Right lobe of liver (tissue), 6 donors: ENCODE measurements at places on chromosomes 3 and 15. TPM values are rescaled to one million over a fixed set of nuclear protein-coding genes. Genes with fewer than 3 reads are reported as not detected.

DNA sequence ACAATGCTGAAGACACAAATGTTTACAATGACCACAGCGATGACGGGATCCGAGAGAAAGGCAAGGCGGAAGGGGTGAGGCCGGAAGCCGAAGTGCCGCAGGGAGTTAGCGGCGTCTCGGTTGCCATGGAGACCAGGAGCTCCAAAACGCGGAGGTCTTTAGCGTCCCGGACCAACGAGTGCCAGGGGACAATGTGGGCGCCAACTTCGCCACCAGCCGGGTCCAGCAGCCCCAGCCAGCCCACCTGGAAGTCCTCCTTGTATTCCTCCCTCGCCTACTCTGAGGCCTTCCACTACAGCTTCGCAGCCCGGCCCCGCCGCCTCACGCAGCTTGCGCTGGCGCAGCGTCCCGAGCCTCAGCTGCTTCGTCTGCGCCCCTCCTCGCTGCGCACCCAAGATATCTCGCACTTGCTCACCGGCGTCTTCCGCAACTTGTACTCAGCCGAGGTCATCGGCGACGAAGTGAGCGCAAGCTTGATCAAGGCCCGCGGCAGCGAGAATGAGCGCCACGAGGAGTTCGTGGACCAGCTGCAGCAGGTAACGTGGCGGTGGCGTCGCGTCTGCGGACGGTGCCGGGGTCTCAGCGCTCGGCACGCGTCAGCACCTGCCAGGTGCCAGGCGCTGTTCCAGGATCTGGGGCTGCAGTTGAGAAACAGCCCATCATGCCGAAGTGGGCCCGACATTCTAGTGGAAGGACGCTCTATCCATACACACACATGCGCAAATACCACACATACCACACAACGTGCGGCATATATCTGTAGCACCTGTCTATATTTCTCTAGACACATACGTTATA, at the start of gene DLEC1:
Gene DLEC1 (plus strand): TSS at position 108 of the 798 bp plus-strand sequence. CDS start 18 bp downstream, at position 126.
- no peaks in the 10 kb centered on the region for H3K27me3 ChIP-seq
- peak; percentile 65 for DNase-seq
- no peaks in the 10 kb centered on the region for H3K36me3 ChIP-seq
- H3K4me3 ChIP-seq = peak within 1 kb of the TSS; percentile 39
- H3K27ac ChIP-seq = no peak within 1 kb of the TSS
- no peaks in the 10 kb centered on the region for H3K4me1 ChIP-seq

GRCh38 chr3:155753038-155753639, 8.3 kb upstream of the PLCH1 start:
- no peak for DNase-seq
- no peaks in the 10 kb centered on the region for H3K27me3 ChIP-seq
- H3K36me3 ChIP-seq = no peaks in the 10 kb centered on the region
- no peaks in the 10 kb centered on the region for H3K4me1 ChIP-seq
- H3K27ac ChIP-seq = no peak overlapping the region

- H3K27me3 ChIP-seq = no peaks in the 10 kb centered on the region
- no peaks in the 10 kb centered on the region for H3K4me1 ChIP-seq
- H3K4me3 ChIP-seq = no peak overlapping the region
These were observed 24.4 kb downstream of the AVEN start for GRCh38 chr15:34014556-34014955.

DNA sequence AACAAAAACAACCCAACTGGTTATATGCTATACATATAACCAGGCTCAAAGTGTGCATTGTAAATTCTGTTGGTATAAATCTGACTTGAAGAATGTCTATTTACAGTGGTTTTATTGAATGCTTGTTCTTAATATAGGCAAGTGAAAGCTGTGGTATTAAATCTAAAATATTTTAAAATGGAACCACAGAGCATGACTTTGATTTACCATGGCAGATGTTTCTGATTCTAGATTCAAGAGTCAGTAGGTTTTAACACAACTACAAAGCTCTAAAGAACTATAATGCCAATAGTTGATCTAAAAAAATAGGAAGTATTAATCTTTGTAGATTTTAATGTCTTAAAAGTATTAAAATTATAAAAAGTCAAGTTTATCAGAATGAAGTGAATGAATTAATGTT, 141.9 kb upstream of the PLSCR5 start:
- H3K4me3 ChIP-seq = no peak overlapping the region
- H3K4me1 ChIP-seq = no peaks in the 10 kb centered on the region
- H3K27me3 ChIP-seq = no peaks in the 10 kb centered on the region

- H3K27ac ChIP-seq = peak overlapping the region; percentile 37
- H3K27me3 ChIP-seq = no peaks in the 10 kb centered on the region
- no peaks in the 10 kb centered on the region for H3K36me3 ChIP-seq
- peaks cover 5% of the 10 kb centered on the region for H3K4me1 ChIP-seq
These were observed 60.1 kb downstream of the MBNL1 start for GRCh38 chr3:152328841-152329240.

- H3K27ac ChIP-seq = no peak overlapping the region
- no peaks in the 10 kb centered on the region for H3K27me3 ChIP-seq
- no peaks in the 10 kb centered on the region for H3K4me1 ChIP-seq
- no peak for DNase-seq
- no peak overlapping the region for H3K4me3 ChIP-seq
These were observed 47.1 kb downstream of the CHD2 start for GRCh38 chr15:92947071-92947730.

- no peaks in the 10 kb centered on the region for H3K27me3 ChIP-seq
- no peaks in the 10 kb centered on the region for H3K36me3 ChIP-seq
- no peak for DNase-seq
- no peak overlapping the region for H3K27ac ChIP-seq
- H3K4me3 ChIP-seq = no peak overlapping the region
- no peaks in the 10 kb centered on the region for H3K4me1 ChIP-seq
These were observed 106.1 kb upstream of the RGMA start for GRCh38 chr15:93195109-93195508.

DNA sequence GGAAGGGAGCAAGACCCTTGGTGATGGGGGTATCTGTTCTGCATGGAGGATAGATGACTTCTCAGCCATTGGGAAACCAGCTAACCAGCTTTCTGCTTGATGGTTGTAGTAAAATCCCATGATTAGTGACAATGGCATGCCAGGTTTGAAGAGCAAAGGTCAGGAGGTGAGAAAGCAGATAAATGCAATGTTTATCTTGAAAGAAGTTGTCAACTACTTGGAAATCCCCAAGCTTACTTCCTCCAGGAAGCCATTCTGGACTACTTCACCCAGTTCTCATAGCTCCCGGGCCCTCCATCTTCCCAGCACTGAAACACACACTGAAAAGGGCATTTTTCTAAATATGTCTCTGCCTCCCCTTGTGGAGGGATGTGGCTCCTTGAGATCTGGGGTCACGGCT, 51.3 kb downstream of the SMAD3 start:
- H3K36me3 ChIP-seq = no peaks in the 10 kb centered on the region
- no peak overlapping the region for H3K4me3 ChIP-seq
- DNase-seq = no peak
- H3K4me1 ChIP-seq = peaks cover 2% of the 10 kb centered on the region
- H3K27me3 ChIP-seq = no peaks in the 10 kb centered on the region
- no peak overlapping the region for H3K27ac ChIP-seq

GRCh38 chr15:40163657-40164416, 3.0 kb downstream of the BUB1B start:
- H3K27ac ChIP-seq = no peak overlapping the region
- no peaks in the 10 kb centered on the region for H3K27me3 ChIP-seq
- no peak for DNase-seq
- H3K4me1 ChIP-seq = no peaks in the 10 kb centered on the region
- H3K4me3 ChIP-seq = no peak overlapping the region

DNA sequence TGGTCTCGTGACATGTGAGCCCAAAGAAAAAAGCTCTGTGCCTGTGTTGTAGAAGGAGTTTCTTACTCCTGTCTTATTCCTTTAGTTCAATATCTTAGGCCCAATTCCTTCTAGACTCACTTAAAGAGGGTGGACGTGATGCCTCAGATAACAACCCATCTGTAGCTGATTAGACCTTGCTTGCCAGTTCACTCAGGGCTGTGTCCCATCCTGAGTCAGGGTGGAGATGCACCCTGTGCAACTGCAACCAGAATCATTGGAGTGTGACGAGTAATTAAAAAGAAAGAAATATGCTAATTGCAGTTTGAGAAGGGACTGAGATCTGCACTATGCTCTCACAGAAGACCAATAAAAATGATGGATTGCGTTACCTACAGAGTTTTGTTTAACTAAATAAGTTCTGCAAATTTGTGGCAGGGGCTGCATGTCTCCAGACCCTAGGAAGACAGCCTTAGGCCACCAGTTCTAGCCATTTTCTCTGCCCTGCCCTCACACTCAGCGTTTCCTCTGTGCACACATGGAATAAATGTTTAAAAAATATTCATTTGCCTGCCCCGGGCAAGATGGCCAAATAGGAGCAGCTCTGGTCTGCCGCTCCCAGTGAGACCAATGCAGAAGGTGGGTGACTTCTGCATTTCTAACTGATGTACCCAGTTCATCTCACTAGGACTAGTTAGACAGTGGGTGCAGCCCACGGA, 83.0 kb downstream of the MOBP start:
- H3K4me3 ChIP-seq = no peak overlapping the region
- no peak overlapping the region for H3K27ac ChIP-seq
- H3K27me3 ChIP-seq = no peaks in the 10 kb centered on the region

GRCh38 chr3:5275529-5275928, 88.0 kb downstream of the EDEM1 start:
- H3K36me3 ChIP-seq = no peaks in the 10 kb centered on the region
- DNase-seq = no peak
- no peak overlapping the region for H3K27ac ChIP-seq
- H3K4me3 ChIP-seq = no peak overlapping the region

DNA sequence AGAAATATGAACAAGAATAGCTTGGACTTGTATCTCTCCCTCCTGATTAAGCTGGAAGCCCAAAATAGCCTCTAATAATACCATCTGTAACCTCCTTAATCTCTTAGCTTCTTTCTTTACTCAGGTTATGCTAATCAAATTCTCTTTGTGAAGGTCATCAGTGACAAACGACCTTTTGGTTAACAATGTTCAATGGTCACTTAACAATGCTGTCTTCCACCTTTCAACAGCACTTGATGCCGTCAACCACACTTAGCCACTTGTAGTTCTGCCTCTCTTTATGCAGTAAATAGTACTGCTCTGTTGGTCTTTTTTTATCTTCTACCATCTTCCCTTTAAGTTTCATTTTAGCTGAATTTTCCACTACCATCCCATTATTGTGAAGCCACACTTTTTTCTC, 476.6 kb upstream of the TGFBR2 start:
- H3K4me1 ChIP-seq = no peaks in the 10 kb centered on the region
- H3K27ac ChIP-seq = no peak overlapping the region
- no peak for DNase-seq
- no peaks in the 10 kb centered on the region for H3K36me3 ChIP-seq
- H3K27me3 ChIP-seq = no peaks in the 10 kb centered on the region

DNA sequence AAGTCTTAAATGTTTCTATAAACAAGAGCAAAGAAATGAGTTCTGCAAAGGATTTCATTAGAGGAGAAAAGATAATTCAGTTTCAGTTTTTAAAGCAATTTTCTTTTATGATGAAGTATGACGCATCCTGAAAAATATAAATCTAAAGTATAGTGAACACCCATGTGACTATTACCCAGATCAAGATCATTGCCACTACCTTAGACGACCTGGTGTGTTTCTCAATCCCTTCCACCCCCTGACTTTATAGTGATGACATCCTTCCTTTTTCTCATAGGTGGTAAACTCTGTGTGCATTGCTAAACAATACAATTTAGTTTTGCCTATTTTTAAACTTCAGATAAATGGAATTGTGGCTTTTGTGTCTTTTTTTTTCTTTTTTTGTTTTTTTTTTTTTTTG, 8.4 kb downstream of the STT3B start:
- no peaks in the 10 kb centered on the region for H3K27me3 ChIP-seq
- H3K27ac ChIP-seq = no peak overlapping the region

Gene GABRG3
- not detected for total RNA-seq

Gene COL7A1
- total RNA-seq = 1.4 TPM

Gene CNTN3
- 2.3 TPM for total RNA-seq

Gene MELTF
- total RNA-seq = 1.2 TPM

Gene WWTR1
- 17.5 TPM for total RNA-seq

Gene SCAANT1
- not detected for total RNA-seq

Gene CCDC54
- not detected for total RNA-seq

Gene DNAH12
- total RNA-seq = 0.18 TPM

Gene CKMT1A
- total RNA-seq = 1.3 TPM
